Dorsolateral prefrontal cortex (tissue), 122 donors: ENCODE measurements at places on chromosomes 3 and 15.

- DNase-seq, result no peak
Measured at GRCh38 chr15:89138999-89139612, 50.9 kb downstream of the ABHD2 start.

DNA sequence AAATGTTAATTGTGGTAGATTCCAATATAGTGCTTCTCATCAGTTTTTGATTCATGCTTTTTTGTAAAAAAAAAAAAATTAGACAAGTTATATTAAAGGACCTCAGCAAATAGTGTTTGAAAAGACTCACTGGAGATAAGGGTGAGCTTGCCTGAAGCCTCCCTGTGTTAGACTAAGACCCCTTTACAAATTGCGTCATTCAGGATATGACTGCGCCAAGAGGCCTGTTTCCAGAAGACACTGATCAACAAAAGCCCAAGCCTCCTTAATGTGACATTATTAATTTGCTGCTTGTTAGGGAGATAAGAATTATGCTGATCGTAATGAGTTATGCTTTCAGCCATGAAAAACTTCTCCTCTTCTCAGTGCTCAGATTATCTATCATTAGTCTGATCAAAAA is 13.0 kb upstream of the DNAJC13 start:
- no peak for DNase-seq

- no peak for DNase-seq
Measured at GRCh38 chr3:55434789-55435188, 52.3 kb downstream of the WNT5A start.

DNA sequence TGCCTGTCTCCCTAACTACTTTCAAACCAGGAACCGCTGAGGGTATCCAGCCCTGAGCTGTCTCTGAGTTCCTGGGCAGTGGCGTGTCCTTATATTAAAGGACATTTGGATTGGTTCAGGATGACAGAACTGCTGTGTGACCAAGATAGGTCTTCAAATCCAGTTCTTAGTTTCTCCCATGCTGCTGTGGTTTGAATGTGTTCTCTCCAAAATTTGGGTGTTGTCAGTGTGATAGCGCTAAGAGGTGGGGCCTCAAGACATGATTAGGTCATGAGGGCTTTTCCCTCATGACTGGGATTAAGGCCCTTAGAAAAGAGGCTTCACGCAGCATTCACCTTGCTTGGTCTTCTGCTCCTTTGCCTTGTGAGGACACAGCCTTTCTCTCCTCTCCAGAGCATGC is 376.5 kb upstream of the TPM1 start:
- no peak for DNase-seq

GRCh38 chr3:131020122-131020693 is 6.4 kb downstream of the ASTE1 start:
- DNase-seq, result no peak

DNA sequence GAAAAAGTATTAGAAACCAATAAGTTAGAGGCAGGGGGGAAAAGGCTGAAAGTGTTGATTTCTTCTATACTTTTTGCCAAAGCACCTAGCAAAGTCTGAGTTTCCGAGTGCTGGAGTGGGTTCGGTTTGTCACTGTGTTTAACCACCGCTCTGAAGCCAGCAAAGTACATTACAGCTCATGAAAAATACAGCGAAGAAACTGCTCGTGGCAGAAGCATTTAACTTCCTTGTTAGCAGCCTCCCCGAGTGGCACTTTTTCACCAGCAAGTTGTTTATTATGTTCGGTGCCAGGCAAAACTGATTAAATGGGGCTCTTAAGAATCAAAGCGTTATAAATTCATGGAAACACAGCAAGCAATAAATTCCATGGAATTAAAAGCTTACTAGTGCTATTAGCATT is 313.6 kb downstream of the FOXP1 start:
- no peak for DNase-seq

DNA sequence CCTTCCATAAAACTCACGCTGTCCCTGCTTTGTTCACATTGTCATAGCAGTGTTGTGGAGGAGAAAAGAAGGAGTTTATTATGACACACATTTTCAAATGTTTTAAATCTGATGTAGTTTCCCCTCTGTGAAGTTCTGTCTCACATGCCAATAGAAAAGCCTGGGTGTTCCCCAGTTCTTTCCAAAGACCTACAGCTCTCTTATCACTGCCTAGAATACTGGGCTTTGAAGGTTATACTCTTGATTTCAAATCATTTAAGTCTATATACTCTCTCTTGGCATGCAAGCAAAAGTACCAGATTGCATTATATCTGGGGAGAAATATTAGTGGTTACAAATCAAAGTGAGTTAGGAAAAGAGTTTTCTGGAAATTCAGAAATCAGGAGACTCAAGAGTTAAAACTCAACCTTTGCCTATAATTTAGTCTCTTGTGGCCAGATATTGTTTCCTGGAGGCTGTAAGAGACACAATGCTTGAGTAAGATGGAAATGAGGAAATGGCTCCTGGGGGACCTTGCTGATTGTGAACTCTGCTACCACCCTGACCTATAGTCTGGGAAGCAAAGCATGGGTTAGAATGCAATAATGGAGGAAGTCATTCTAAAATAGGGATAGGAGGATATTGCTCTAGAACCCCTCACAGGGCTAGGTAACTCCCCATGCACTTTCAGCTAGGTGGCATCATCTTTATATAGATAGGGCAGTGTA is 182.8 kb downstream of the KCNAB1 start:
- DNase-seq, result no peak

DNA sequence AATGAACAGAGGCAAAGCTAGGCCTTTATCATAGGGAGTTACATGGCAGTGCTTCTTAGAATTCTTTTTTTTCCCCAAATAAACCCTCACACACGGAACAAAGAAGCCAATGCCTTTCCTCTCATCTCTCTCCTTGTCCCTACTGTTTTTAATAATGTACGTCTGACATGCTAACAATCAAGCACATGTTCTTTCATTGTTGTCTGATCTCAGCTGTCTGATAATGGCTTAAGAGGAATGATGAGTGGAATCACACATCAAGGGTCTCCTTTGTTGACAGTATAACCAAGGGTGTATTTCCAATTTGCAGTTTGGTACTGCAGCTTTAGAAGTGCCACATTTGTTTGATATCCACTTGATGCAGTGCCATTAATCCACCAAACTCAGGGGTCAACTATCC is 34.8 kb upstream of the EPHA3 start:
- no peak for DNase-seq

- no peak for DNase-seq
Measured at GRCh38 chr3:153670577-153670976, 450.6 kb upstream of the ARHGEF26 start.

DNA sequence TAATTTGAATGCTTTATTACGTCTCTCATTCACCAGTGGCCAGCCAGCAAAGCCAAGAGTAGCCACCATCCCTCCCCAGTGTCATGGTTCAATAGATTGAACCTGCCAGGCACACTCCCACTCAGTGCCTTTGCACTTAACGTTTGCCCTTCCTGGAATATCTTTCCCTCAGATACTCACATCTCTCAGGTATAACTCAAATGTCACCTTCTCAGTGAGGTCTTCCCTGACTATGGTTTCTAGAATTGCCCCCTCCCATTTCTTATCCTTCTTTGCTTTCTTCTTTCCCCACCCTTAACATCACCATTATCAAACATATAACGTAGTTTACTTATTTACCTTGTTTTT is 293.8 kb downstream of the LRTM1 start:
- no peak for DNase-seq

DNA sequence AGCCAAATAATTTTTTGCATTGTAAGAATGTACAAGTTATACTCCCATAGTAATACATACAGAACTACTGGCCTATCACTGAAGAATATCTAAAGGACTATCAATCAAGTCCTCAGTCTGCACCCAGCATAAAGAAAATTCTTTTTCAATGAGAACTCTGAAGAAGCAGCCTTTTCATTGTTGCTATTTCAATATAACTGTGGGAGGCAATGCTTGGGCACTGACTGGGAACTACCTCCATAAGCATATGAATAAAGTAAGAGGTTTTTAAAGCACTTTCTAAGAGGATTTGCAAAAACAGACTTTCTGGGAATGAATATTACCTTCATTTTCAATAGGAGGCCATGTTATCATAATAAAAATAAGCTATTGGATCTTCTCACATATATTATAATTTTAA is 24.6 kb upstream of the NECTIN3 start:
- DNase-seq, result no peak

- no peak for DNase-seq
Measured at GRCh38 chr3:84292128-84292527, 666.7 kb upstream of the CADM2 start.

GRCh38 chr3:194321693-194322640 is 29.2 kb downstream of the CPN2 start:
- DNase-seq, result no peak

GRCh38 chr3:30554317-30554690 is 52.1 kb upstream of the TGFBR2 start:
- no peak for DNase-seq

GRCh38 chr15:49901996-49902684 is 216.9 kb downstream of the ATP8B4 start:
- DNase-seq, result no peak

- no peak for DNase-seq
Measured at GRCh38 chr3:197430502-197430901, 125.3 kb downstream of the BDH1 start.

DNA sequence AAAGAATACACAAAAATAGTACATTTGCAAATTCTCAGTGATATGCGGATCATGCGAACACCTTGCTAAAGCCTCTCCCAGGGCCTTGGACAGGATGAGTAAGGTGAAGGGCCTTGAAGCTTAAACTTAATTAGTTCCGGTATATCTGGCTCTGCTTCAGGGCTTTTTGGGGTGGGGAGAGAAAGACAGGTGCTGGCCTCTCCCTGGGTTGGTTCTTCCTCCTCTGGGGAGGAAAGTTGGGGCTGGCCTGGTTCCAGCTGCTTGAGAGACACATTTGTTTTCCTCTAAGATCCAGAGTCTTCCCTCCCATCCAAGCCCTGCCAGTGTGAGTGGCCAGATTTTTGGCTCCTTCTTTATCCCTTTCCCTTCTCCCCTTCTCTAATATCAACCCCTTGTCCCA is 64.7 kb upstream of the EPHB3 start:
- DNase-seq, result no peak

DNA sequence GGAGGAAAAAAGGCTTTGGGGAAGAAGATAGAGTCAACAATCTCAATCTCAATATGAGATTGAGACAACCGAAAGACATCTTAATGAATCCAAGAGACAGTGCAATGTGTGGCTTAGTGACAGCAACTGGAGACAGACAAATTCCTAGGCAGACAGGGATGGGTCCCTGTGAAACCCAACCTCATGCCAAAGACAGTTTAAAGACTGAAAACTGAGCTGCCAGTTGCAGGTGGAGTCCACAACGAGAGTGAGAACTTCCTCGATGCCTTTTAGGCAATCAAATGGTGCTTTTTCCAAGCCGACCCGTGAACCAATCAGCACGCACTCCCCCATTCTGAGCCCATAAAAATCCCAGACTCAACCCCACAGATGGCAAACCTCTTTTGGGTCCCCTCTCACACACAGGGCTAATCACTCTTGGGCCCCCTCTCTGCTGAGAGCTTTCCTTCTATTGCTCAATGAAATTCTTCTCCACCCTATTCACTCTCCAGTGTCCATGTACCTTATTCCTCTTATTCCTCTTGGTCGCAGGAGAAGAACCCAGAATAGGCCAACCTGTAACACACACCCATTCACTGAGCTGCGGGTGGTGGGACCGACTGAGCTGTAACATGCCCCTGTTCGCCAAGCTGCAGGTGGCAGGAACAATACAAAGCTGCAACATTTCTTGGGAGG is 34.8 kb downstream of the ZMAT3 start:
- no peak for DNase-seq
